ENCODE measurements at places on chromosomes 2 and 18. TPM values are rescaled to one million over a fixed set of nuclear protein-coding genes. Genes with fewer than 3 reads are reported as not detected.

DNA sequence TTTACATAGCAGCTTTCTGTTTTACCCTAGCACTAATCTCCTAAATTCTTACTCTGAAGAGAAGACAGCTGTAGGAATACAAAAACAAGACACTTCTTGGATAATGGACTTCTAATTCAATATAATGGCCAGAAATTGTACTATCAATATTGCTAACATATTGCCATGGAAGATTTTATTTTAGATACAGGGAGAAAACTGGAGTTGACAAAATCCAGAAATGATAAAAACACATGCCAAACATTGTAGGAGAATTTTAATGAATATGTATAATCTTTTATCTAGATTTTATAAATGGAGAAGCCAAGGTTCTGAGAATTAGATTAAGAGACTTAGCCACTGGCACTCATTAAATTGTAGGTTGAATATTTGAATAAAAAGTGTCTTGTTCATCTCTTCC lies 1838.8 kb upstream of the LRRTM1 start:
- H3K4me3 ChIP-seq, result no peak overlapping the region
- H3K36me3 ChIP-seq, result no peaks in the 10 kb centered on the region
- no peaks in the 10 kb centered on the region for H3K27me3 ChIP-seq
- no peak for DNase-seq
- no peak overlapping the region for H3K27ac ChIP-seq

- no peak overlapping the region for H3K4me3 ChIP-seq
- H3K27ac ChIP-seq, result no peak overlapping the region
- no peak for DNase-seq
Observed at GRCh38 chr2:203469546-203469945, 65.6 kb downstream of the RAPH1 start.

DNA sequence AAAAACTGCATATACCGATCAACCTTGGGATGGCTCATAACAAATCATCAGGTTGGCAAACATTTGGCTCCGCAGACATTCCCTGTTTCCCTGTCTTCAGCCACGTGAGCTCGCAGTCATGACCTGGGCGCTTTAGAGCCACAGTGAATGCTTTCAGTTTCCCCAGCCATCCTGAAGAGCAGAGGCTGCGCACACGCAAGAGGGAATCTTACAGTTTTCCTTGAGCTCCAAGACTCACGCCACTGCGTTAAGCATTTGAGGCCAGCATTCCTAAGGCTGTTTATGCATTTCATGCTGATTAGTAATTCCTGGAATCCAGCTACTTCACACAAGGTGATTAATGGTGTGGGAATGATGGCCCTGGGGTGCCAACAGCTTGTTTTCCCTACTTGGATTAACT lies 95.1 kb downstream of the MTCL1 start:
- no peaks in the 10 kb centered on the region for H3K27me3 ChIP-seq
- H3K4me1 ChIP-seq, result peaks cover 30% of the 10 kb centered on the region
- no peaks in the 10 kb centered on the region for H3K36me3 ChIP-seq
- H3K4me3 ChIP-seq, result no peak overlapping the region
- no peak for DNase-seq
- H3K27ac ChIP-seq, result no peak overlapping the region

DNA sequence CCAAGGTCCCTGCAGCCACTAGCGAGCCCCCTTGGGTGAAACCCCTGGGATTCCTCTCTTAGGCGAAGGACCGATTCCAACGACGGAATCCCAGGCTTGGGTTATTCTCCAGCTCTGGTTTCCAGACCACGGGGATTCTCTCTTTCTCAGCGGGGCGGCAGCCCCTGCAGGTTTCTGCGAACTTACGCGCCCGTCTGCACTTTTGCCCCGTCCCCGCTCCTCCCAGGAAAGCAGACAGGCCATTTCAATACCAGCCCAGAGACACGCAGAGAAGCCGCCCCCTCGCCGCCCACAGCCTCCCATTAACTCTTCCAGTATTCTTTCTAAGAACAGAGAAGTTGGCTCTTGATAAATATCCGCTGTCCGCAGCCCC lies 1.2 kb downstream of the CBLN2 start:
- H3K4me3 ChIP-seq, result peak overlapping the region; percentile 88
- H3K4me1 ChIP-seq, result peaks cover 19% of the 10 kb centered on the region
- peak; percentile 6 for DNase-seq
- no peaks in the 10 kb centered on the region for H3K36me3 ChIP-seq
- H3K27ac ChIP-seq, result no peak overlapping the region

DNA sequence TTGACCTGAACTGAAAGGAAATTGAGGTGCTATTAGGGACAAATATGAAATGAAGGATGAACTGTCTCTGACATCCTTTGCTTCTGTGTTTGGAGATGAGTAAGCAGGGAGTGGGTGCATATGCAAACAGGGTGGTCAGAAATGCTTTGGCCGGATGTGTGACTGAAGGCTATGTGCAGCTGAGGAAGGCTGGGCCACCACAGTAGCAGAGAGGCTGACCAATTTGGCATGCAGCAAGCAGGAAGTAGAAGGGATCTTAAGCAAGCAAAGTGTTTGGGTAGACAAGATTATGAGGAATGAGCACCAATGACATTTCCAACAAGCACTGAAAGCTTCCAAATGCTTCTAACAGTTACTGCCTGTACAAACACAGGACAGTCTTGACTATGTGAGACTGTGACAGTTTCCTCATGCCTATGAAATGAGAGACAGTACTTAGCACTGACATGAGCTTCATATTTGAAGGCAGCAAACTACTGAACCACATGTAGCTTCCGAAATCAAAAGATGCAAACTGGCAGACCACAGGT lies 3.3 kb upstream of the ACTR3 start:
- no peaks in the 10 kb centered on the region for H3K27me3 ChIP-seq
- peak overlapping the region; percentile 71 for H3K4me3 ChIP-seq
- no peak for DNase-seq
- peaks cover 51% of the 10 kb centered on the region for H3K4me1 ChIP-seq
- peaks cover 6% of the 10 kb centered on the region for H3K36me3 ChIP-seq
- peak overlapping the region; percentile 45 for H3K27ac ChIP-seq

CNGA3 gene
- 0.84 TPM for total RNA-seq

PRKAG3 gene
- not detected for total RNA-seq

KCNJ13 gene
- total RNA-seq, result not detected

MTCL1 gene
- 18.4 TPM for total RNA-seq

GRCh38 chr2:188870289-188870688 lies 103.9 kb upstream of the COL3A1 start:
- no peaks in the 10 kb centered on the region for H3K27me3 ChIP-seq
- DNase-seq, result no peak
- H3K36me3 ChIP-seq, result peaks cover 3% of the 10 kb centered on the region
- H3K4me3 ChIP-seq, result no peak overlapping the region

POTEE gene
- total RNA-seq, result 1.0 TPM

GULP1 gene
- total RNA-seq, result 43.8 TPM

DNA sequence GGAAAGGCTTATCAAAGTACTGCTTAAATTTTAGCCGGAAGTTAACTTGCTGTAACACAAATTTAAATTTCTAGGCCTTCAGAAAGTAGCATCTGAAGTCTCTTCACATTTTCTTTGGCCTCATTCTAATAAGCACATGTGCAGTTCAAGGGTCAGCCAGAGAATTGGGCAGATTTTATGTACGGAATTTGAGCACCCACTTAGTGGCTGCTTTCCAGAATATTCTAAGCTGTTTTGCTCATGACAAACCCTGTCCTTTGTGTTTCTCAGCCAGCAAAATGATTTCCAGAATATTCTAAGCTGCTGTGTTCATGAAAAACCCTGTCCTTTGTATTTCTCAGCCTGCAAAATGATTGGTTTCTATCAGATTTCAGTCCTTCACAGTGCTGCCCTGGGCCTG lies 225.0 kb upstream of the DOK6 start:
- no peak overlapping the region for H3K4me3 ChIP-seq
- no peak for DNase-seq
- H3K27me3 ChIP-seq, result no peaks in the 10 kb centered on the region
- H3K4me1 ChIP-seq, result no peaks in the 10 kb centered on the region
- H3K36me3 ChIP-seq, result no peaks in the 10 kb centered on the region

DNA sequence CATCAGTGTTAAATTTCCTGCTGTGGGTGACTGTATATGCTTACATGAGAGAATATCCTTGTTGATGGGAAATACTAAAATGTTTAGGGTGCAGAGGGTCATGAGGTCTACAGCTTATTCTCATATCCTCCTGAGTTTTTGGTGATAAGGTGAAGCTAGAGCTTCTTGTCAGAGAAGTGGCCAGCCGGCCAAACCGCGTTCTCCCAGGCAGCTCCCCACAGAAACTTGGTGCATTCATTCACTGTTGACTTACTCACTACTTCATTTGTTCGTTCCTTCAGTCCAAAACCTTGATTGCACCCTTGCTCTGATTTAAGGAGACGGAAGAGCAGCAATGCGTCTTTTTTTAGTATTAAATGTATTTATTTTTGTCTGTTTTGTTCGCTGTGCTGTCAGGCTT lies 8.7 kb downstream of the SNED1 start:
- peaks cover 7% of the 10 kb centered on the region for H3K4me1 ChIP-seq
- peaks cover 6% of the 10 kb centered on the region for H3K36me3 ChIP-seq
- DNase-seq, result no peak
- no peak overlapping the region for H3K27ac ChIP-seq
- H3K4me3 ChIP-seq, result no peak overlapping the region

EDAR gene
- not detected for total RNA-seq

KATNAL2 gene
- 8.7 TPM for total RNA-seq
